ENCODE measurements at places on chromosomes 3 and 15. TPM values are rescaled to one million over a fixed set of nuclear protein-coding genes. Genes with fewer than 3 reads are reported as not detected.

DNA sequence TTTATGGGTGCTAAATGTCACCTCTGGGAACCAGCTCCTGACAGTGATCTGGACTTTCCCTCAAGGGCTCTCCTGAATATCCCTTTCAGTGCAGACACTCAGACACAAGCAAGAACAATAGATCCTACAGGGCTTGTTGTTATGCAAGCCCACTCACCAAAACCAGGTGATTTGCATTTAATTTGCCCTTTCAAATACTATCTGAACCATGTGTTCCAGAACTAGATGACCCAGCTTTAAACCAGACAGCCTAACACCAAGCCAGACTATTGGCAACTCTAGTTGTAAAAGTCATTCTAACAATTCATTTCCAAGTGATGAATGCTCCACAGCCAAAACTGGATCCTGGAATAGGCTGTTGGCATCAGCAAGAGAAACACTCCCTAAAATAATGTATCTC, 5.6 kb upstream of the ATP8B4 start:
- no peak for DNase-seq

GRCh38 chr3:112873632-112874031, 27.0 kb upstream of the CD200R1L start:
- no peak for DNase-seq

- no peak for DNase-seq
Observed at GRCh38 chr3:128560768-128561167, 67.8 kb upstream of the GATA2 start.

GRCh38 chr3:181940703-181941102, 229.0 kb downstream of the SOX2 start:
- no peak for DNase-seq

GRCh38 chr15:68536331-68537095, 42.3 kb upstream of the CORO2B start:
- DNase-seq, result no peak

DNA sequence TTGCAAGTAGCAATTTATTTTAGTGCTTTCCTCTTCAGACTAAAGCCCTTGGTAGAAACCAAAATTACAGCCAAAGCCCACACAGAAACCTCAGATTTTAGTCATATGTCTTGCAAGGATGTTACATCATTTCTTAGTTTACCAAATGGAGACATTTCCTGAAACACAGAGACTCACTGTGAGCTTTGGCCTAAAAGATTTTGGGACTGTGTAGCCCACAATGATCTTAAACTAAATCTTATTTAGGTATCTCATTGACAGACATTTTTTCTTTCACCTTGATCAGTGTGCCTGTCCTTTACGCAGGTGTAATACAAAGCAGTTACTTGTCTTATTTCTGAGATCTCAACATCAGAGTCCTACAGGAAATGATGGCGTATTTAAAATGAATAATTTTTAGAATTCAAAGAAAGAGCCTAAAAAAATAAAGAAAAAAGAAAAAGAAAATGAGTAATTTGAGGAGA, 27.8 kb upstream of the AP4E1 start:
- DNase-seq, result no peak

- DNase-seq, result no peak
Observed at GRCh38 chr3:60322298-60322856, 928.9 kb downstream of the FHIT start.

GRCh38 chr15:31387479-31388118, 61.0 kb downstream of the KLF13 start:
- no peak for DNase-seq

RASGRP1 gene
- total RNA-seq, result 0.30 TPM

ONECUT1 gene
- not detected for total RNA-seq
